Activated B cell treated with CpG ODN at 0.5 μM for 24 hours (primary cell): ENCODE measurements at places on chromosomes 5 and 9. TPM values are rescaled to one million over a fixed set of nuclear protein-coding genes. Genes with fewer than 3 reads are reported as not detected.

TLX3 gene
- total RNA-seq, result not detected in 2 replicates

DNA sequence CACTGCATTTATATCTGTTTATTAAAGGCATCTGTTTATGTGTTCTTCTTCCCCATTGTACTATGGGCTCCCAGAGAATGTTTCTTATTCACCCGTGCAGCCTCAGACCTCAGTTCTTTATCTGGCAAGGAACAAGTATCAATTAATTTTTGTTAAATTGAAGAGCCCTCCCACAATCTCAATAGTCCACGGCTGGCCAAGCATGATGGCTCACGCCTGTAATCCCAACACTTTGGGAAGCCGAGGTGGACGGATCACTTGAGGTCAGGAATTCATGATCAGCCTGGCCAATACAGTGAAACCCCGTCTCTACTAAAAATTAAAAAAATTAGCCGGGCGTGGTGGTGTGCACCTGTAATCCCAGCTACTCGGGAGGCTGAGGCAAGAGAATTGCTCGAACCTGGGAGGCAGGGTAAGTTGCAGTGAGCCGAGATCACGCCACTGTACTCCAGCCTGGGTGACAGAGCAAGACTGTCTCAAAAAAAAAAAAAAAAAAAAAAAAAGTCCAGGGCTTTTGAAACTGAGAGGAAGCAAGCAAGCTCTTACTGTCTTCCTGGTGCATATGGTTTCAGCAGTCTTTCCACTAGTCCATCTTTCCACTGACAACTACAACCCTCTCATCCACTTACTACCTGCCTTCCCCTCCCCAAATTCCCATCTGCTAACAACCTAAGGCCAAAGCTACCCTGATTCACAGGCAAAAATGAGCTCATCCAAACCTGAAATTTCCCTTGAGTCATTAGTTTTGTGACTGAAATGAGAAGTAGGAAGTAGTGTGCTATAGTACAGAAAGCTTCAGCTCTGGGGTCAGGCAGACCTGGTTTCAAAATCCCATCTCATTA lies 2.3 kb upstream of the HK3 start:
- no peak for DNase-seq

PRLR gene
- total RNA-seq, result 2.3 and 3.7 TPM in 2 replicates

DNA sequence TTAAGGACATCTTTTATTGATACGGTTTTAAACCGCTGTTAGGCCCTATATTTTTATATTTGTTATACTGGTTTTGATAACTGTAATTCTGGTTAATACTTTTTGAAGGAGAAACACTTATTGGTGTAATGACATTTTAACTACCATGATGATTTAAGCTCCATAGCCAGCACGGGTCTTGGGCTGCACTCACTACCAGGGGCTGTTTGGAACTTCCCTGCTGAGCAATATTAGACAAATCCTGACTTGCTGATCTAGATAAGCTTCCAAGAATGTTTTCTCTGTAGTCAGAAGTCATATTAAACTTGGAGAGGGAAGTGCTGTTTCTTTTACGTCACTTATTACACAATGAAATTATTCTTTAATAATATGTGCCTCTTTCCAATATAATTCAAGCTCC lies 540.0 kb upstream of the GRAMD2B start:
- DNase-seq, result no peak

PTRH1 gene
- 12.7 and 13.8 TPM in 2 replicates for total RNA-seq

SMAD5 gene
- 28.4 and 30.4 TPM in 2 replicates for total RNA-seq

- no peak for DNase-seq
These were observed 10.8 kb downstream of the CETN3 start for GRCh38 chr5:90398726-90399125.

DNA sequence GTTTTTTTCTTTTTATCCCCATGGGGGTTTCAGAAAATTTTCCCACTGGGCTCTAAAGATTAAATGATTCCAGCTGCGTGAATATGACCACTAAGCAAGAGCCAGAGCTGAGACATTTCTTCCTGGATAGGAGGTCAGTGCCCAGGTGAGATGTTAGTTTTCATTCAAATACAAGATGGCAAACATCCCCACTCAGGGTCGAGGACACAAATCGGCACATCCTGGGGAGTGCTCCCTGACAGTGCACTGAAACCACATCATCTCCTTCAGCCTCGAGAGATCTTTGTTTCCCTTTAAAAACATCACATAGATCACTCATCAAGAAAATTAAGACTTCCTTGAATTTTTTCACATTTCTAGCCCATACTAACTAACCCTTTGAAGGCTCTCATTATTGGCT lies 273.2 kb upstream of the PANK3 start:
- no peak for DNase-seq

DNA sequence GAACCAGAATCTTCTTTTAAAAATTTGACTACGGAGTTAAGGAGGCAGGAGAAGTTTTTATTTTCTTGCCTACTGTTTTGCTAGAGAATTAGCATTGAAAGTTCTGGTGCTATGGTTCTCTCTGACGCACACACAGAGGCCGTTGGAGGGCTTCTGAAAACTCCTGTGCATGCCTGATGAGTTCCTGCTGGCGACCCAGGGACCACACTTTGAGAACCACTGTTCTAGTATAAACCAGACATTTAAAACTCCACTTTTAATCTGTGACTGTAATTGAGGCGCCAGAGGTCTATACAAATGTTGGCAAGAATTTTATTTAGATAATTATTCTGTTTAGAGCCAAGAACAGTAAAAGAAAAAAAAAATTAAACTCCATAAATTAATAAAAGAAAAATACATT lies 99.5 kb upstream of the OTULINL start:
- DNase-seq, result no peak

CCNI2 gene
- 0.44 and 1.5 TPM in 2 replicates for total RNA-seq

DNA sequence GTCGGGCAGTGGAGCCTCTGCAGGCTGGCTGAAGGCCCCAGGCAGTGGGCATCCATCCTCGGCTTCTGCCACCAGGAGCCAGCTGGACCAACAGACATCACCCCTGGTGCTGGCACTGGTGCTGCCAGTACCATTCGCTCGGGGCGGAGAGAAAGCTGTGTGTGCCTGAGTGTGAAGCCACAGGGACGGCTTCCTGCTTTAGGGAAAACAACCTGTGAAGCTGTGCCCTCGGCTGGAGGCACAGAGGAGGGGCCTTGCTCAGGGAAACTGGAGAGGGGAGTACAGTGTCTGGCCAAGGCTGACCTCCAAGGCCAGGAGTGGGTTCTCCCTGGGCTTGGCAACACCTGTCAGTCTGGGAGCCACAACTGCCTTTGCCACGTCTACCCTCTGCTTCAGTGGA lies 38.3 kb downstream of the NEK6 start:
- no peak for DNase-seq

- DNase-seq, result no peak
These were observed 1021.9 kb downstream of the CDH12 start for GRCh38 chr5:21831145-21831787.

DNA sequence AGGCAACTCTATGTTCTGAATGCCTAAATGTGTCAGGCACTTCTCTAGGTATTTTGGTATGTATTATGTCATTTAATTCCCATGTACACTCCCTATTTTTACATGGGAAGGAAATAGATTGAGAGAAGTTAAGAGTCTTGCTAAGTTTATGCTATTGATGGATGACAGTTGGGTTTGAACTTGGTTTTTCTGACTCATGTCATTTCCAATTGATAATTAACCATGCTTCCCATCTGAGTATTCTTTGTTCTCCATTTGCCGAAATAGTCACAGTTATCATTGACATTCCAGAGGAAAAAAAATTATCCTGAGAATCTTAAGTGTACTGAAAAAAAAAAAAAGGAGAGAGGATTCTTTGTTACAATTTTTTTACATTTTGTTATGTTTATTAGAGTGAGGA lies 23.1 kb upstream of the DMRTA1 start:
- no peak for DNase-seq

DNA sequence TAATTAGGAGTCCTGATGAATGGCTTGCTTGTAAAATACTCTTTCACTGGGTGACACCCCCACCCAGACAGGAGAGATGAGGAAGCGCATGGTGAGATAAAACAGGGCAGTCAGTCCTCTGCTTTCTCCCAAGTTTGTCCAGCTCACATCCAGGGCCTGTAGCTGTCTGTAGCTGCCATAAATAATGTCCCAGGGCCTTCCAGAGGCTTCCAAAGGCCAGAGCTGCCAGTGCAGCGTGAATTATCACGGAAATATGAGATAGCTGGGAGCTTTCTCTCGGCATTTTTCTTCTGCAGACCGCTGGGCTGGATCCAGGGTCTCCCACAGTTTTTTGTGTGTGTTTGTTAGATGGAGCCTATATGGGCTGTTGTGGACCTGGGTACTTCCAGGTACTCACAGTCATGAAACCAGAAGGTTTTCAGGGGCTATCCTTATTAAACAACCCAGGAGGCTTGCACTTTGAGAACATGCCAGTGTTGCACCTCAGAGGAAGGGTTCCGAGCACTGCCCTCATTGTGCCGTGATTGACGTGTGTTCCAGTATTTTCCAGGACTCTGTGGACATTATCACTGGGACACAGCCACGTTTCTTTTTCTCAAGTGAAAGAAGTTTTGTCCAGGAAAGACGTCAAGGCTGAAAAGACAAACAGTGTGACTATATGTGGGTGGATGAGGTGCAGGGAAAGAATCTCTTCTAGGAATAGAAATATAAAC lies 117.5 kb downstream of the FGF1 start:
- no peak for DNase-seq

ENTPD2 gene
- not detected in 2 replicates for total RNA-seq

- DNase-seq, result no peak
These were observed 232.1 kb upstream of the PCSK5 start for GRCh38 chr9:75658301-75658905.

CD14 gene
- 0.54 and 1.2 TPM in 2 replicates for total RNA-seq

- no peak for DNase-seq
These were observed 20.1 kb downstream of the C5orf58 start for GRCh38 chr5:170252720-170253350.

PPP3R2 gene
- not detected in 2 replicates for total RNA-seq

GRCh38 chr9:136151214-136151804 lies 32.6 kb upstream of the TMEM250 start:
- DNase-seq, result no peak

DNA sequence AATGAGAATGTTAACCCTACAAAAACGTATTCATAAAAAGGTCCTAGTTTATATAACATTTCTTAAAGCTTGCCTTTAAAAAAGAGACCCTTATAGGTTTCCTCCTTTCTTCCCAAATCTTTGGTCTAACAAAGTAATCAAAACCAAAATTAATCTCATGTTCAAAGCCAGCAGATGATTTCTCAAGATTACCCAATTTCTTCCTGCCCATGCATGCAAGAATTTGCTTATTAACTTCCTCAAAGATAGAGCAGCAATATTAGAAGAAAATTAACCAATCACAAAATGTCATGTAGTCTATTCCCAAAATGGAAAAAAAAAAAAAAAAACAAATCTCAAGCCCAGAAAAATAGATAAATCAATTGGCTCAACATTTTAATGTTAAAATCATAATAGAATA lies 114.9 kb downstream of the MLLT3 start:
- DNase-seq, result no peak

DNA sequence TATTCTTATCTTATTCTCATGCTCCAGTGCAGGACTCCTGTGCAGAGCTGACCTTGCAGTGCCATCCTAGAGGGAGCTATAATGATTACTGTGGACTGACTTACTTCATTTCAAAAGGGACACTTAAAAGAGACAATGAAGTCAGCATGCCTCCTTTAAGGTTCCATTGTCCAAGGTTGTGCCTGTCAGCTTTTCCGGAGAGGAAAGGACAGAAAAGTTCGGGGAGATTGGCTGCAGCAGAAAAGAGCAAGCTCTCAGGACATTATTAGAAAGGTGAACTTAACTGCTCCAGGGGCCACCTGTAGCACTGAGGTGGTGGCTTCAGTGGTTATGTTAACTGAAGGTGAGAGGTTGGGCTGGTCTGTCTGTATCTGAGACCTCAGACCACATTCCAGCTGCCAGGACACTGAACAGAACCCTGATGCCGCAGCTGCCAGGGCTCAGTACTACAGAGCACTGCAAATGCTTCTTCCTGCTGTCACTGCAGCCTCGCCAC lies 112.9 kb downstream of the ST8SIA4 start:
- DNase-seq, result no peak

- no peak for DNase-seq
These were observed 215.2 kb upstream of the SNX2 start for GRCh38 chr5:122559676-122560075.

PSAT1 gene
- 58.3 and 59.4 TPM in 2 replicates for total RNA-seq

DNA sequence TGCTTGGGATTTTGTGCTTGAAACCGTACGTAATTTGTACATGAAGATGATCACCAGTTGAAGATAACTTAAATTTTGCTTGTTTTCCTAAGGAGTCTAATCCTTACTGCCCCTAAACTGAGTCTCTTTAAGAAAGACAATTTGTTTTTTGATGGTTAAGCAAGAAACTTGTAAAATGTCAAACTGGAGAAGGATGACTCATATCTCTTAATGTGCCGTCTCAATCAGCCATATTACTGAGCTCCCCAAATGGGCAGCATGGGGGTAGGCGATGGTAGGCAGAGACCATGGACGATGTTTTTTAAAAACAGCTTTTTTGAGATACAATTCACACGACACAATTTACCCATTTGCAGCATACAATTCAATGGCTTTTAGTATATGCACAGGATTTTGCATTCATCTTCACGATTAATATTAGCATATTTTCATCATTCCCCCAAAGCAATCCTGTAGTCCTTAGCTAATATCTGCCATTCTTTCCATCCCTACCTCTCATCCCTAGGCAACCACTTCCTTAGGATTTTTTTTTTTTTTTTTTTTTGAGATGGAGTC lies 14.3 kb downstream of the ARHGAP26 start:
- no peak for DNase-seq

TAF11L5 gene
- total RNA-seq, result not detected in 2 replicates

FOXD4L5 gene
- 0.49 and 0.75 TPM in 2 replicates for total RNA-seq

DNA sequence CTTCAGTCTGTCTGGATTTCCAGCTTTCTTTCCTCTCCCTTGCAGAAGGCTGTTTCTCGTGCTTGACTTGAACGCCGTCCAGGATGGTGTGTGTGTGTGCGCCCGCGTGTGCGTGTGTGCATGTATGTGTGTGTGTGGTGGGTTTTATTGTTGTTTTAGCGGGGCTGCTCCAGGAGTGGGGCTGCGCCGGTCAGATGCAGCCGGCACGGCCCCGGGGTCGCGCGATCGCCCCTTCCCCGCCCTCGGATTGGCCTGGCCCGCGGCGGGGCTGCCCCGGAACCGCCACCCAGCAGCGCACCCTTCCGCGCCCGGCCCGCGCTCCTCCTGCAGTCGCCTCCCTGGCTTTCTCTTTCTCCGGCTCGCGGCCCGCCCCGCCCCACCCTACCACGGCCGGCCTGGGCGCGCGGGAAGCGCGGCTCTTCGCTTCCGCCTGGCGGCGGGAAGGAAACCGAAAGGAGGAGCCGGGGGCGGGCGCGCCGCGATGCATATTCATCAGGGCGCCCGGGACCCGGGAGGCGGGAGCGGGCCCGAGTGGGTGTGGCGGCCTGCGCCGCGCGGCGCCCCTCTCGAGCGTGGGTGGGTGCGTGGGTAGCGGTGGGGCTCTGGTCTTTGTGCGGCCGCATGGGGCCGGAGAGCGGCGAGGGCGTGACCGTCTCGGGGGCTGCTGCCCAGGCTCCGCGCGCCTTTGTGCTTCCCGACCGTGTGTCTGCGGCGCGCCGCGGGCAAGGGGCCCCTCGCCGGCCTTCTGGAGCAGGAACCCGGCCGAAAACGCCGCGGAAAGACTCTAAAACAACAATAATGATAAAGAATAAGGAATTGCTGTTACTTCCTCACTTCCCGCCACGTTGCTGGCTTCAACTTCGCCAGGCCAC lies 8.5 kb upstream of the NFIB start:
- DNase-seq, result peak; percentile 64
